Activated naive CD4-positive, alpha-beta T cell treated with anti-CD3 and anti-CD28 coated beads, Interleukin-2, amount 50 U/mL, for 16 hours (primary cell): ENCODE measurements at places on chromosomes 13 and 19.

DNA sequence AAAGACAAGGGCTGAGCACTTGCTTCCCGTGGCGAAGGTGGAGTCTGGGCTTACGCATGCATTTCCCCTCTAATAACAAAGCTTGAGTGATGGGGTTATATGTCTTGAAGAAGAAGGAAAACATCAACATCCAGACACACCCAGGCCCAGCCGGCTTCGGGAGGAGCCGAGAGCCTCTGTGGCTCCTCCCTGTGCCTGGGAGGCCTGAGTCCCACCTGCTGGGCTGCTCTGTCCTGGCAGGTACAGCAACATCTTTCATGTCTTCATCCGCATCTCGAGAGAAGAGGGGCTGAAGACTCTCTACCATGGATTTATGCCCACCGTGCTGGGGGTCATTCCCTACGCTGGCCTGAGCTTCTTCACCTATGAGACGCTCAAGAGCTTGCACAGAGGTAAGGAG lies 30.6 kb downstream of the TMEM161A start:
- DNase-seq, result no peak

GRCh38 chr13:51605698-51606097 lies 21.4 kb downstream of the WDFY2 start:
- no peak for DNase-seq

GRCh38 chr19:29308977-29309590 lies 96.1 kb upstream of the UQCRFS1 start:
- no peak for DNase-seq

DNA sequence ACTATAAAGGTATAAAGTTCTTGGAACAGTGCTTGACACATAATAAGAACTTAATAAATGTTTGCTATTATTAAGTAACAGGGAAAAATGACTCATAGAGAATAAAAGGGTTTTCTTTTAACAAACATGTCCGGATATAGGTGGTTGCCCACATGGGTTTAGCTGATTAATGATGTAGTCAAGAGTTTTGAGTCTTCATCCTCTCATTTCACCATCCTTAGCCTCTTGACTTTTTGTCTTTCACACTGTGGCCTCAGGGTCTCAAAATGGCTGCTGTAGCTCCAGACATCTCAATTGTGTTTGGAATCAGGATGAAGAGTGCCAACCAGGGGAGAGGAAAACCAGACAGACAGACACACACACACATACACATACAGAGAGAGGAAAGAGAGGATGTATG lies 97.9 kb downstream of the HSPH1 start:
- DNase-seq, result no peak

DNA sequence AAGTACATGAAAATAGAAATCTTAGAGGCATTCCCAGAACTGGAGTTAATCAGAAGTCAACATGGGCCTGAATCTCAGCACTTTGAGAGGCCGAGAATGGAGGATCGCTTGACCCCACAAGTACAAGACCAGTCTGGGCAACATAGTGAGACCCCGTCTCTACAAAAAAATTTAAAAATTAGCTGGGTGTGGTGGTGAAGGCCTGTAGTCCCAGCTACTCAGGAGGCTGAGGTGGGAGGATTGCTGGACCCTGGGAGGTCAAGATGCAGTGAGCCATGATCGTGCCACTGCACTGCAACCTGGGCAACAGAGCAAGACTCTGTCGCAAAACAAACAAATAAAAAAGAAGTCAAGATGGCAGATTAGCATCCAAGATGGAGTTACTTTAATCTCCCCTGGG lies 8.5 kb downstream of the IFNL2 start:
- DNase-seq, result no peak

DNA sequence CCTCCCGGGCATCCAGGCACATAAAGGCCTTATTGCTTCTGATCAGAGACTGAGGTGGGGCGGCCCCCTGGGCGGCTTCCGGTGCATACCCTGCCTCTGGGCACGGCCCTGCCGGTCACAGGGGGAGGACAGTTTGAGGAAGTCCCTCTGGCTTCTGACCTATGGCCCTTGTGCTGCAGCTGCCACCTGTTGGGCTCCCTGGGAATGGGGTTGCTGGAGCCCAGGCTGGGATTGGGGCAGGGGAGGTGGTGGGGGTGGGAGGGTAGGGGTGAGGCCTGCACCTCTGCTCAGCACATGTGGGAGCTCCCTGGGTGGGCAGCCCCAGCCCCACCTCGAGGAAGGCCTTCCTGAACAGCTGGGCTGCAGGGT lies 10.7 kb downstream of the ANO8 start:
- DNase-seq, result no peak

GRCh38 chr13:60094385-60095088 lies 69.2 kb downstream of the DIAPH3 start:
- no peak for DNase-seq

GRCh38 chr19:3766520-3766919 lies 4.0 kb downstream of the MRPL54 start:
- no peak for DNase-seq

GRCh38 chr19:991174-991931 lies 7.2 kb downstream of the WDR18 start:
- DNase-seq, result peak; percentile 63

DNA sequence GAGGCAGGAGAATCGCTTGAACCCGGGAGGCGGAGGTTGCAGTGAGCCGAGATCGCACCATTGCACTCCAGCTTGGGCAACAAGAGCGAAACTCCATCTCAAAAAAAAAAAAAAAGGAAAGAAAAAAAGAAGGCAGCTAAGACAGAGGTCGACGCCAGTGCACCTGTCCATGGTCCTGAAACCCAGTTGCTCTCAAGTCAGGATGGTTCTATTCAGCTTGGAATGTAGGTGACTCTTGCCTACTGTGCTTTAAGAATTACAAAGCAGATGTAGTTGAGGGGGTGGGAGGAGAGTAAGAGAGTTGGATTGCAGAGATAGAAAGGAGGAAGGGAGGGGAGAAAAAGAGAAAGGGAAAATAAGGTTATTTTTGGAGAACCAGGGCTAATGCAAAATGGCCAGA lies 18.7 kb downstream of the CACNG7 start:
- DNase-seq, result peak; percentile 27

DNA sequence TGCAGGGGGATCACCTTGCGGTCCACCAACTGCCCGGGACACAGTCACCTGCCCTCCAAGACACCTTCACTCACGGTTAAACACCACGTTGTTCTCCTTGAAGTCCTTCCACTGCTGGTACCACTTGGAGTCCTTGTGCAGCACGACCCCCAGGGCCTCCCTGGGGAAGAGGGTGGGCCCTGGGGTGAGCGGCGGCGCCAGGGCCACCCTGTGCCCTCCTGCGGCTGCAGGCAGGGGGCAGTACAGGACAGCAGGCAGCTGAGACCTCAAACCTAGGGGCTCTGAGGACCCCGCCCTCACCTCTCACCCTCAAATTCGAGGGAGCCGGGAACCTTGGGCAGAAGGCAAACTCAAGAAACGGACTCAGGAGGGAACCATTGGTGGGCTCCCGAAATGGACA lies 7.5 kb upstream of the CTXN1 start:
- DNase-seq, result no peak

DNA sequence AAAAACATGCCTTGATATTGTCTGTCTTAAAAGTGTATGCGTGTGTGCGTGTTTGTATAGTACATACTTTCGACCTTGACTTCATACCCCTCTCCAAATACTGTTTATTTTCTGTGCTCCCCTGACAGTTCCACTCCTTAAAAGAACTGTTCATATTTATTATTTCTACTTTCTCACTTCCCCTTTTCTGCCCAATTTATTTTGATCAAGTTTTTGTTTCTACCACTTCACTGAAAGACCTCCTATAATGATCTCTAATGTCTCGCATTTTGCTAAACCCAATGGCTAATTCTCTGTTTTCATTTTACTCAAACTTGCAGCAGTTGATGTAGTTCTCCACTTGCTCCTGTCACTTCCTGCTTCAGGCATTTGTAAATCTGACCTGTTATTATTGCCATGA lies 426.1 kb upstream of the KLF12 start:
- no peak for DNase-seq

DNA sequence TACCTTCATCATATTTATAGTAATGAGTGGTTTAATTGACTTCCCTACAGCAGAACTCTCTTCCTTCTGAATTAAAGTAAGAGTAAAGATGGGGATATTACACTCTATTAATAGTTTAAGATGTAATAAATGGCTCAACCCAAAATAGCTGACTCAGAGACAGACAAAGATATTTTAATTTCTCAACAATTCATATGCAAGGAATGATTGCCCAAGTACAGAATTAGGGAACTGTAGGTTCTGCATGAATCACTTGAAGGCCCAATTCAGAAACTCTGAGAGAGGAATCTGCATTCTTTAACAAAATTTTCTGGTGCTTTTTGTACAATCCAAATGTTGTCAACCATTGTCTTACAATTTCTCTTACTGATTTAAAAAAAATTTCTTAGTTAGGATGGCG lies 42.9 kb upstream of the PCDH9 start:
- DNase-seq, result no peak

DNA sequence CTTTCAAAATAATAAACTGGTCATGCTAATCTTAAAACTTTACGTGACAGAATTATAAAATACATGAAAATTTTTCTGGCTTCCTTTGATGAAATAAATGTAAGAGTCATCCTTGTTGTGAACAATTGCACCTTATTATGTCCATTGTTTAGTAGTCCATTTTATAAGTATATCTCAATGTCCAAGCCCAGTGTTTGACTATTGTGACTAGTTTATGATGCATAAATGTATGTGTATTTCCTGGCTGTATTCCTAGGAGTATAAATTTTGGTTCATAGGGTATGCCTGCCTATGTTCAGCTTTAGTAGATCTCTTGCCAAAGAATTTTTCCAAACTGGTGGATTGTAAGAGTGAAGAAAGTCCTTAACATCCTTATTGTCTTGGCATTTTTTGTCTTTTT lies 2895.5 kb upstream of the PCDH20 start:
- no peak for DNase-seq

- DNase-seq, result peak; percentile 80
These were observed 44.1 kb upstream of the RANBP3 start for GRCh38 chr19:6021878-6022569.

DNA sequence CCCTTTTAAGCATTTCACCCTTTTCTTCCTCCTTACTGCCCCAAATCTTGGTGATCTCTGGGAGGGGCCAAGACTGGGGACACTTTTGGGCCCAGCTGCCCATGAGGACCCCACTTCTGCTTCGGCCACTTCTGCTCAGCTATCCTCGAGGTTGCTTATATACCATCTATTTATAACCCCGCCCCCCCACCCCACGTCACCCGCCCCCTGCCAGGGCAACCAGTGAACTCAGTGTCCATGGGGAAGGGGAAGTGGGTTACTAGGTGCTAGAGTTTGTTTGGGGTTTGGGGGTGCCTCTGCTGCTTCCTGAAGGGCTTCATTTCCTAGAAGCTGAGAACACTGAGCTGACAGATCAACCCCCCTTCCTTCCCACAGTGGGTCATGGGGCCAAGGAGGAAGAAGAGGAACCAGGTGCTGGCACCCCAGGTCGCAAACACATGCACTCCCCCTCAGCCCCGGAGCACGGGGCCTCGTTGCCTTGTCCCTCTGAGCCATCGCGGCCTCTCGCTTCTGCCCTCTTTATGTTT lies 6.1 kb upstream of the ADGRE5 start:
- peak; percentile 39 for DNase-seq

DNA sequence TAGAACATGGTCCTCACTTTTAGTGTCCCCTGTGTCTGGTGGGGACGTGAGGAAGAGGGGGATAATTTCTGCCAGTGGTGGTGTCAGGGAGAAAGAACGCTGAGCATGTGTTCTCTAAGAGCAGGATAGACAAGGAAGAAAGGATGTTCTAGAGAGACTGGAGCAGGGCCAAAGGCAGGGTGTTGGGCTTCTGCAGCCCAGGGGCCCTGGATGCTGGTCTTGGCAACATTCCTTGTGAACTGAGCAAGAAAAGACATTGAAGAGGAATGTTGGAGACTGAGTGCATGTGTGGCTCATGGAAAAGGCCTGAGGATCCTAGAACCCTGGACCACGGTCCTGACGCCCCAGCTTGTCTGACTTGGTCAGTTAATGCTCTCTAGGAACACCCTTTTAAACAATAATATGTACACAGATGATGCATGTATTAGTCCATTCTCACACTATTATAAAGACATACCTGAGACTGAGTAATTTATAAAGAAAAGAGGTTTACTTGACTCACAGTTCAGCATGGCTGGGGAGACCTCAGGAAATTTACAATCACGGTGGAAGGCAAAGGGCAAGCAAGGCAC lies 33.6 kb upstream of the SLC10A2 start:
- DNase-seq, result no peak

DNA sequence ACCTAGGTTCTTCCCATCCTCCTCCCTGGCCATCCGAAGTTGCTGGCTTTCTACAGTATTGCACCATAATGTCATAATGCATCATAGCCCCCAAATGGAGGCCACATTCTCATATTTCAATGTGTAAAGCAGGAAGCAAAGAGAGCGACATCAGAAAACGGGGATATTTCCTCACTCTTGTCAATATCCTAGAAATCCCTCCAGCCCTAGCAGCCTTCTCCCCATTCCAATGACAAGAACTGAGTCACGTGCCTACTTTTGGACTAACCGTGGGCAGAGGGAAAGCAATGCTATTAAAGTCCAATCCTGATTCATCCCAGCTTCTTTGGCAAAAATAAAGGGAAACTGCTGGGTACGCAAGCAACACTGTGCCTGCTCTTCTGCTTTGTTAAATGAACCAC lies 4.3 kb upstream of the RAP2A start:
- no peak for DNase-seq

- no peak for DNase-seq
These were observed 2.7 kb upstream of the GATAD2A start for GRCh38 chr19:19402656-19403372.

DNA sequence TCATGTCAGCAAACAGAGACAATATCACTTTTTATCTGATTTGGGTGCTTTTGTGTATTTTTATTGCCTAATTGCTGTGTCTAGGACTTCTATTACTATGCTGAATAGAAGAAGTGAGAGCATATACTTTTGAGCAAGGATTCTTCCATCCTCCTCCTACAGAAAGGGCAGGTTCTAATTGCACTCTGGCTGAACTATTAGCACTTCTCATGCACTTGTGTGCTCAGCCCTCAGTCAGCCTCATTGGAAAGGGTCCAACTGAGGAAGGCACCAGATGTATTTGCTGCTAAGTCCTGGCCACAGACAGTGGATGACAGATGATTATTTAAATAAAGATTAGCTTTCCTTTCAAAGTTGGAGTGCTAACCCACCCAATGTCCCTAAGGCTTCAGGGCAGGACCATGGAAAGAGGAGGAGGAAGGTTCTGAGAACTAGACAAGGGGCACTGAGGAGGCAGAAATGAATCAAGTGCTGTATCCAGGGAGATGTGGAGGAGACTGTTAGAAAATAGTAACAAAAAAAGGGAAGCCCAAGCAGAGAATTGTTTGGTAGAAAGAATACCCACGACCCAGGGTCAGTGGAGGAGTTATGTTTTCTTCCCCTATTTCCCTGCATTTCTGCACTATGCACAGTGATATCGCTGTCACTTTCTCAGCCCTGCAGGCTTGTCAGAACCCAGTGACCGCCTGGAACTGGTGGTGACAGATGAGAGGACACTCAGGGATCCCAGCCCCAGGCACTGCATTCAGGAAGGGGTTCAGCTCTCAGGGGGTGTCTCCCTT lies 8.0 kb downstream of the LILRB4 start:
- DNase-seq, result no peak

- no peak for DNase-seq
These were observed 264.7 kb downstream of the MZT1 start for GRCh38 chr13:72462726-72463125.

- DNase-seq, result no peak
These were observed 560 bp downstream of the TMEM86B start for GRCh38 chr19:55228015-55228391.
